ENCODE measurements at places on chromosomes 5 and 9. TPM values are rescaled to one million over a fixed set of nuclear protein-coding genes. Genes with fewer than 3 reads are reported as not detected.

Gene PCDHB9
- 3.3 TPM for polyA plus RNA-seq

DNA sequence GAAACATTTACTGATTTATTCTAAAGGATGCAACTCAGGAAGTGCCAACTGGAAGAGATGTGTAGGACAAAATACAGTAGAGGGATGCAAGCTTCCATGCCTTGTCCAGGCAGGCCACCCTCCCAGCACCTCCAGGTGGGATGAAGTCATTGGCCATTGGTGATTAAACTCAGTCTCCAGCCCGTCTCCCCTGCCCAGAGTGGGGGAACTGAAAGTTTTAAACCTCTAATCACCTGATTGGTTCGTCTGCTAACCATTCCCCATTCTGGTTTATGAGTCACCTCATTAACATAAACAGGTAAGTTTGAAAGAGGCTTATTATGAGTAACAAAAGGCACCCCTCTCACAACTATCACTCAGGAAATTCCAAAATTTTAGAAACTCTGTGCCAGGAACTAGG lies 8.1 kb downstream of the TNFAIP8 start:
- DNase-seq = no peak

DNA sequence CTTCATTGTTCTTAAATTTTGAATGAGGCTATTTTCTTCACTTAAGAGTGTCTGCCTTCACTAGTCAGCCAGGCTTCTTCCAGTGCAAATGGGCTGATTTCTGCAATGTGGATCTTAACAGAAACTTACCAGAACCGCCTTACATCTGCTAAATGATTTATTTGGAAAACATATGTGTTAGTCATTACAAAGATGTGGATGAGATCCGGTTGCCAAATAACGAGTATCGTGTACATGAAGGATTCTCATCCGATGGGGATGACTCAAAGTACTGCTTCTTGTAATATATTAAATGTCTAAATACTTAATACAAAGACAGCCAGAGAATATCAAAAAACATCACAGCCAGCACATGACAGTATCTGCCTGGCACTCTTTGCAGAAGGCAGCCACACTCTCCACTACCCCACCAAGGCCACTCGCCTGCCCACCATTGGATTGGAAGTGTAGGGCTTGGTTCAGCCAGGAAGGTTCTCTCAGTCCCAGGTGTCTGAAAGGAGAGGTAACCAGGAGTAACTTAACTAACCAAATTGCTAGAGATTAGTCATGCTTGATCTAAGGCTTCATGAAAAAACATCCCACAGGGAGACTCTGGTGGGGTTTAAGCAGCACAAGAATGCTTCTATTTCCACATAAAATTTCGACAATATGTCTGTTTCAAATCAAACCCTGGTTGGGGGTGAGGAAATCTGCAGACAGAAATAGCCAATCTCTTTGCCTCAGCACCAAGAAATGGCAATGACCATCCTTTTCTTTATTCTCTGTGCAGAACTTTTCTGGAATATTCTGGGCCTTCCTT lies 174.8 kb downstream of the GADD45G start:
- DNase-seq = no peak

DNA sequence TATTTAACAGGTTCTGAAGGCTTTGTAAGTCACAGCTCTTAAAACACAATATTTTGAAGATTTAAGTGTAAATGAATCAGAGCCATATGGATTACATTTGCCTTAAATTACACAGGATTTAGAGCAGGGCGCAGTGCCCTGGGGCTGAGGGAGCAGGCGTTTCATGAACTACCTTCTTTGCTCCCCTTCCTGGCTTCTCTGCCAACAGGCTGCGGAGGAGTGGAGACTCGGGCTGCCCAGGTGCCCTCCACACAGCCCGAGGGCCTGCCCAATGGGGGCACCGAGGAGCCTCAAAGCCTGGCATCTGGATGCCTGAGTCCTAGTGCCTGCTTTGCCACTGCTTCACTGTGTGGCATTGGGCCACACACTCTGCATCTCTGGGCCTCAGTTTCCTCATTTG lies 90.6 kb upstream of the HAND1 start:
- no peak for DNase-seq

- no peak for DNase-seq
Observed at GRCh38 chr5:173643964-173644363, 27.5 kb upstream of the BOD1 start.

DNA sequence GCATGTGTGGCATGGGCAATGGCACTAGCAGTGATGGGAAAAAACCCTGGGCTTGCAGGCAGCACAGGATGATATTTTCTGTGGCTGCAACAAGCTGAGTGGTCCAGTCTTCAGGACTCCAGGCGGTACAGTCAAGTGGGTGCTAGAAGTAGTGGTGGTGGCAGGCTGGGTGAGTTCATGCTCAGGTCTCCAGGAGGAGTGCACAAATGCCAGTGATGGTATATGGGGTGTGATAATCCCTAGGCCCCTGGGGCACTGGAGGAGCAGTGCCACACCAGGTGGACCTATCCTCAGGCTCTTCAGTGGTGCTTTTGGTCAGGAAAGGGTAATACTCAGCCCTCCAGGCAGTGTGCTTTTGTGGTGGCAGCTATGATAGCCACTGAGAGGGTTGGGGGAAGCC lies 496.4 kb downstream of the PRR16 start:
- DNase-seq = no peak

GRCh38 chr5:138930371-138931097 lies 55.4 kb upstream of the LRRTM2 start:
- DNase-seq = no peak

GRCh38 chr5:142432961-142433360 lies 108.1 kb upstream of the SPRY4 start:
- DNase-seq = no peak

- no peak for DNase-seq
Observed at GRCh38 chr9:109974143-109974917, 194.3 kb downstream of the PALM2AKAP2 start.
